ENCODE measurements at places on chromosomes 2 and 18.

- DNase-seq = no peak
These were observed 34.8 kb upstream of the HNMT start for GRCh38 chr2:137929519-137929916.

DNA sequence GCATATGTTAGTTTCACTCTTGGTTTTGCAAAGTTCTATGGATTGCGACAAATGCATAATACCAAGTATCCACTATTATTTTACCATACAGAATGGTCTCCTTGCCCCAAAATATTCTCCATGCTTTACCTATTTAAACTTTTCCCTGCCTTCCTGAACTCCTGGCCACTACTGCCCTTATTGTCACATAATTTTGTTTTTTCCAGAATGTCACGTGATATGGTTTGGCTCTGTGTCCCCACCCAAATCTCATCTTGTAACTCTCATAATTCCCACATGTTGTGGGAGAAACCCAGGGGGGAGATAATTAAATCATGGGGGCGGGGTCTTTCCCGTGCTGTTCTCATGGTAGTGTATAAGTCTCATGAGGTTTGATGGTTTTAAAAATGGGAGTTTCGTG is 760.0 kb downstream of the METTL4 start:
- DNase-seq = no peak

- DNase-seq = no peak
These were observed 45.5 kb upstream of the LOXHD1 start for GRCh38 chr18:46702471-46702870.

- DNase-seq = no peak
These were observed 140.5 kb downstream of the TPO start for GRCh38 chr2:1553671-1554295.

DNA sequence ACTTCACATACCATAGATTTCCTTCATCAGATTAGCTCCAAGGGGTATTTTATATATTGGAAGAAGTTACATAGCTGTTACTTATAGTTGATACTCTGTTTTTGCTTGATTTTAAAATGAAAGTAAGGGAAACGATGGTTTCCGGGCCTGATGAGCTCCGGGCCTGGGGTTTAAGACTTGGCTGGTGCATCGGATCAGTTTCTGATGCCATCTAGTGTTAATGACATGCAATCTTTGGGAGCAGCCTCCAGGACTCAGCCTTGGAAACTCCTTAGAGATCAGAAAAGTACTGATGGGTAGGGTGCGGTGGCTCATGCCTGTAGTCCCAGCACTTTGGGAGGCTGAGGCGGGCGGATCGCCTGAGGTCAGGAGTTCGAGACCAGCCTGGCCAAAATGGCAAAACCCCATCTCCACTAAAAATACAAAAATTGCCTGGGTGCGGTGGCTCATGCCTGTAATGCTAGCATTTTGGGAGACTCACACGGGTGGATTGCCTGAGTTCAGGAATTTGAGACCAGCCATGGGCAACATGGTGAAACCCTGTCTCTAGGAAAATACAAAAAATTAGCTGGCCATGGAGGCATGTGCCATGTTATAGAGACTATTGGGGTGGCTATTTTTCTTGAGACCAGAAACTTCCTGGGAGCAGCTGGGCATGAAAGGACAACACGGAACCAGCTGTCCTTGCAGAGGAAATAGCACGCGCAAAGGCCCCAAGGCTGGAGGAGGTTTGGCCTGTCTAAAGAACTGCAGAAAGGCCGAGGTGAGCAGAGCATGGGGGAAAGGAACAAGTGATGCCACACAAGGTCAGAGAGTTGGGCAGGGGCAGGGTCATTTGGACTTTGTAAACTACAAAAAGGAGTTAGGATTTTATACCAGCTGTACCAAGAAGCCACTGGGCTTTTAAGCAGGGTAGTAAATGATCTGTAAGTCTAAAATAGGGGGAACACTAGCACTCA is 46.9 kb upstream of the CNOT11 start:
- peak; percentile 11 for DNase-seq

GRCh38 chr2:67510745-67511144 is 113.6 kb downstream of the ETAA1 start:
- no peak for DNase-seq

DNA sequence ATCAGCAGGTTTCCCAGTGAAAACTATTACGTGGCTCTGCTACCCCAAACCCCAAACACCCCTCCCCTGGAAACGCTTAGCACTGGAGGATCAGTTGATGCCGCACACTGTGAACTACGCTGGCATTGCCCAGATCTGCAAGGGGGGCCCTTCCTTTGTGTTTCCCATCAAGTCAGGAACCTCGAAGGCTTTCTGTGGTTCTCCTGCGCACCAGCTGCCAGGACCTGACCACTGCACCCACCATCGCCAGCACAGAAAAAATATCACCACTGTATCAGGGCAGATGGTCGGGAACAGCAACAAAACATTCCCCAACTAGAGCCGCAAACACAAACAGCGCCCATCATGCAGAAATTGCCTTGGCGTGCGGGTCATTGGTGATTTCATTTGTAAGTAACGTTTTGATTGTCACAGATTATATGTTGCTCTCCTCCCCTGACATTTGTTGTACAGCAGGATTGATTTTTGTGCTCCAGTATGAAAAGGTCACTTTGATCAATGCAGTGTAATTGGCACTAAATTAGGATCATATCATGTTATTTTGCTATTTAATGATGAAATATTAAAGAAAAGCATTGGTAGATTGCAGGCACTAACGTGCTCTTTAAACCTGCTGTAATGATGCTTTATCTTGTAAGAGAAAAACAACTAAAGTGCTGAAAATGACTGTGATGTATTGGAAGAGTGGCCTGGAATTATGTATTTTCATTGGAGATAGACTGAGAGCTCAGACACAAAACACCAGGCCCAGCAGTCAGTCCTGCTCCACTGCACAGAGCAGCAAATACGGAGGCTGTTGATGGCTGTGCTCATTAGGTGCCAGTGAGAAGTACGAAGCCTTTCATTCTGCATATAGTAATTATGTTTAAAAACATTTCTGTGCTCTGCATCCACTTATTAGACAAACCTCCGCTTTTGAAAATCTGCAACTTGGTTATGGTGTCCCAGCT is 833.2 kb upstream of the SALL3 start:
- DNase-seq = no peak

All from stimulated activated CD4-positive, alpha-beta T cell treated with anti-CD3 and anti-CD28 coated beads, TNF-alpha, amount 100 ng/mL, for 4 hours (primary cell).